ENCODE measurements at places on chromosomes 4 and X.

DNA sequence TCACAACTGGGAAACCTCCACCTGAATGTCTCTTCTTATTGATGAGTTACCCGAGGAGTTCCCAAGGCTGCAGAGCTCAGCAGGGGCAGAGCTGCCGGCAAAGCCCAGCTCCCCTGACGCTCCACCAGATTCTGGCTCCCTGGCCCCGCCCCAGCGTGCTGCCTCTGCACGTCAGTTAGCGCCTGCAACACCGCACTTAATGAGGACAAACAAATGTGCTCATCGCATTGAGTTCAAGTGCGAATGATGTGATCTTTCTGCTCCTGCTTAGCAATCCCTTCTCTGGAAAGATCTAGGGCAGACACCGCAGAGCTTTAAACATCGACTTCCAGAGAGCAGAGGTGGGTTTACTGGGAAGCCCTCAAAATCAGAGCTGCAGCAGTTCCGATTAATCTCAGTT lies 55.5 kb upstream of the FBXW7 start:
- no peak for DNase-seq

- DNase-seq: no peak
Observed at GRCh38 chr4:8653326-8654000, 60.9 kb downstream of the CPZ start.

GRCh38 chrX:100864657-100865391 lies 9.3 kb downstream of the NOX1 start:
- DNase-seq: no peak

DNA sequence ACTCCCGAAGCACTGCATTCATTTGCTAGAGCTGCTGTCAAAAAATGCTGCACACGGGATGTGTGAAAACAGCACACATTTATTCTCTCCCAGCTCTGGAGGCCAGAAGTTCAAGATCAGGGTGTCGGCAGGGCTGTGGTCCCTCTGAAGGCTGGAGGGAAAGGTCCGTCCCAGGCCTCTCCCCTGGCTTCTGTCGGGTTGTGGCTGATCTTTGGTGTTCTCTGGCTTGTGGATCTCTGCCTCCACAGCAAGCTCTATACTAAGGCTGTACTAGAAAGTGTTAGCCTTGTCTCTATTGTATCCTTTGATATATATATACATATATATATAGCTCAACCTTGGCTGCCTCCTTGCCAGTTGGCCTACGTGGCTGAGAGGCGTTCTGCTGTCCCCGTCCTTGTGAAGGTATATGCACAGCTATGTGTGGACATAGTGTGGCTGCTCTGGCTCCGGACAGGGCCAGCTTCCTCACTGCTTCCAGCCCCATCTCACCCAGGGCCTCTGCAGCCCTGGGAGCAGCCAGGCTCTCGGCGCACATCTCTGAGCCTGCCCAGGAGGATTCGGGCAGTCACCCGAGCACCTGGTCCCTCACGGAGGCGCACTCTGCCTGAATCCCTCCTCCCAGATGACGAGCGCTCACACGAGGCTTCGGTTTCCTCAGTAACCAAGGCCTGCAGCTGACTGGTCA lies 15.0 kb upstream of the DUSP9 start:
- no peak for DNase-seq

GRCh38 chr4:132297346-132297745 lies 851.7 kb upstream of the PCDH10 start:
- DNase-seq: no peak

- DNase-seq: no peak
Observed at GRCh38 chrX:118989886-118990285, 15.5 kb downstream of the LONRF3 start.

GRCh38 chr4:177367336-177367735 lies 57.7 kb downstream of the NEIL3 start:
- peak; percentile 1 for DNase-seq

GRCh38 chrX:118904218-118904617 lies 70.2 kb upstream of the LONRF3 start:
- no peak for DNase-seq

- DNase-seq: no peak
Observed at GRCh38 chr4:114964026-114964425, 149.4 kb downstream of the NDST4 start.

- no peak for DNase-seq
Observed at GRCh38 chr4:181148470-181148869, 1094.7 kb upstream of the TENM3 start.

- no peak for DNase-seq
Observed at GRCh38 chr4:10898072-10898471, 213.5 kb upstream of the CLNK start.

GRCh38 chr4:71944956-71945355 lies 86.8 kb upstream of the NPFFR2 start:
- DNase-seq: no peak

GRCh38 chr4:1400831-1401408 lies 5.3 kb downstream of the NKX1-1 start:
- no peak for DNase-seq

GRCh38 chrX:101411984-101412383 lies 4.0 kb downstream of the HNRNPH2 start:
- no peak for DNase-seq

GRCh38 chr4:115850799-115851509 lies 737.5 kb upstream of the NDST4 start:
- no peak for DNase-seq

- no peak for DNase-seq
Observed at GRCh38 chr4:22487328-22487727, 28.5 kb downstream of the ADGRA3 start.

DNA sequence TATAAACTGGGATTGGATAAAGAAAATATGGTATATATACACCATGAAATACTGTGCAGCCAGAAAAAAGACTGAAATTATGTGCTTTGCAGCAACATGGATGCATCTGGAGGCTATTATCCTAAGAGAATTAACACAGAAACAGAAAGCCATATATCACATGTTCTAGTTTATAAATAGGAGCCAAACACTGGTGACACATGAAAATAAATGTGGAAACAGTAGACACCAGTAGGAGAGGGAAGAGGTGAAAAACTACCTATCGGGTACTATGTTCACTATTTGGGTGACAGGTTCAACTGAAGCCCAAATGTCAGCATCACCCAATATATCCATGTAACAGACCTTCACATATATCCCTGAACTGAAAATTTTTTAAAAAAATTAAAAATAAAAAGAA lies 725.1 kb downstream of the C4orf33 start:
- DNase-seq: no peak

DNA sequence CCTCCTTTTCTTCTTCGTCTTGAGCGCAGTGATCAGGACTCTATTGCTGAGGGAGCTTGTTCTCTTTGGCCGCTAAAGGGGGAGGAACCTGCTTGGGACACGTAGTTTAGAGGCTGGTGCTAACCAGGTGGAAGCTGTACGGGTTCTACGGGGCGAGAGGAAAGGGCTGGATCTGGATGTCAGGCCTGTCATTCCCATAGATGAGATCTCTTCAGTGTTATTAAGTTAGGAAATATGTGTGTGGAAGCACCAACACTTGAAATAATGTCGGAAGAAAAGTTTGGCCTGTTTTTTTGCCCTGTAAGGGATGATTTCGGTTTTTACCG lies 643 bp downstream of the SRP72 start:
- DNase-seq: peak; percentile 33

DNA sequence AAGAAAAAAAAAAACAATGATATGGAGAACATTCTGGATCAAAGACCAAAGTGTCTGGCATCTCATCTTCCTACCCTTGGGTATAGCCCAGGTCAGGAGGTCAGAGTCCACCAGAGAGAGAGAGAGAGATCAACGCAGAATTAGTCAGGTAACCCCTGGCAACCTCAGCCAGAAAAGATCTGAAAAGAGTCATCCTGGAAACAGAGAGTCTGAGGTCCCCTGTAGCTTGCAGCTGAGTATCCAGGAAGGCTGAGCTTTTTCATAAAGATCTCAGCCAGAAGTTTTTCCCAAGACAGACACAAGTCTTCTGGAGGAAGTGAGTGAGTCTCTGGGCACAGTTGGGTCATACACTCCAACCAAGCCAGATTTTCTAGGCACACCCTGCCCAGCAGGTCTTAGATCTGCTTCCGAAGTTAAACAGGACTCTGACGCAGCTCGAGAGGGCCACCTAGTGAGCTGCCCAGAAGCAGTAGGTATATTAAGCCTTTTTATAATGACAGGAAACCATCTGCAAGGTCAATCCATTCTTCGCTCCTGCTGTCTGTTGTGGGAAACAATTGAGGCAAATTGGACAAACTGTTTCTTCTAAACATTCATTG lies 35.7 kb downstream of the ACE2 start:
- no peak for DNase-seq
